Fibroblast of villous mesenchyme (primary cell): ENCODE measurements at places on chromosomes 2 and 18.
A peak's percentile ranks its signal among the peaks of the same experiment; 100 is the strongest.

GRCh38 chr2:23330214-23330613 is 54.8 kb upstream of the KLHL29 start:
- peak; percentile 5 for DNase-seq

- DNase-seq: no peak
Observed at GRCh38 chr2:136901732-136902131, 136.4 kb downstream of the THSD7B start.

DNA sequence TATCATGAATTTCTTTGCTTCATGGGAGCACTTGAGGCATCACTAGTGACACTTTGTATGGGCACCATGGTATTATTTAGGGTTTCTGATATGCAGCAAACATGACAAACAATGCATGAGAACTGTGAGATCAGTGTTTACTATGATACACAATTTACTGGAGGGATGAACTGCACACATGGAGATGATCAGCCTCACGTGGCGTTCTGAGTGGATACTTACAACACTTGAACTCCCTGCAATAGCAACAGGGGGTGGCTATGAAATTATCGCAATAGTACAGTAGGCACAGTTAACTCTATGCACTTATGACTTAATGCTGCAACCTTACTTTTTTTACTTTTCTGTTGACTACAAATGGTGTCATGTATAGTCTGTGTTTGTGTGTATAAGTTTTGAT is 18.5 kb upstream of the UGT1A8 start:
- no peak for DNase-seq

DNA sequence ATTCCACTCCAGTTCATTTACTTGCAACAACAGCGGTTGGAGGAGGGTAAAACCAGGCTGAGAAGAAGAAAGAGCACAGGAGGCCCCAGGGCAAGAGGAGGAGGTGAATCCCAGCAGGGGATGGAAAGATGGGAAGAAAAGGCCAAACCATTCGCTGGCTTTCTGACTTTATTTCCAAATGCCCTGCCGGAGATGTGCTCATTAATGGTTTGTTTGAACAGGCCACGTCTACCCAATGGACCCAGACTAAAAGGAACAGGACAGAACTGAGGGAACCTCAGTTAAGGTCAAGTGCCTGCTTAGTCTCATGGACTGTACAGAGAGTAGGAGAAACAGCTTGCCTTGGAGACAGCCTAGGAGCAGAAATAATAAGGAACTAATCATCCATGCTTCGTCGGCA is 121.6 kb upstream of the NDUFV2 start:
- DNase-seq: no peak

DNA sequence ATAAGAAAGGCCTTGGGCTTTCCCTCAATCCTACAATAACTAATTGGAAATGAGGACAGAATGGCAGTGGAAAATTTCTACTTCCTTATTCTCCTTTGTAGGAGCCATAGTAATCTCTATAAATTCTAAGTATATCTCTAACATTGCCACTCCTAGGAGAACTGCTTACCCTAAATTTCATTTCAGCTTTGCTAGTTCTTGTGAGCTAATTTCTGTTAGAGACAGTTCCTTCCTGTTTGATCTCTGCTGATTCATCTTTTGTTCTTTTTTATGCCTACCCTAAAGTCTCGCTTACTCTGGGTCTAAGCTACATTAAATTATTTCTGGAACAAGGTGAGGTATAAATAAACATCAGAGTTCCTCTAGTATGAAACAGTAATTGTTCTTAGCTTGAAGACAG is 25.7 kb downstream of the ABHD3 start:
- no peak for DNase-seq

DNA sequence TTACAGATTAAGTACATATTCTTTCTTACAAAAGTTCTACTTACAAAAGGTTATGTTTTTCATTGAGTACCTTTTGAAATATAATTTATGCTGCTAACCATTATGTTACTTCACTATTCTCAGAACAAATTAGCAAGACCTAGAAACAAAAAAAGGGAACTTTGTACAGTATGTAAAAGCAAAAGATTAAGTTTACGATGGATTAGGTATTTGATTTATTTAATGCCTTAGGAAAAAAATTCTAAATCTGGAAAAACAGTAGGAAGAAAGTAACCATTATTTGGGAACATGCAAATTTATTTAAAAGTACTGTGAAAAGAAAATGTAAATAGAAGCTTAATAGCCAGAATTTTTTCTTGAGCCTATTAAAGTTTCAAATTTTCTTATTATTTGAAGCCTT is 144.6 kb downstream of the AGPS start:
- DNase-seq: no peak

- no peak for DNase-seq
Observed at GRCh38 chr2:60319031-60319547, 234.4 kb downstream of the BCL11A start.

DNA sequence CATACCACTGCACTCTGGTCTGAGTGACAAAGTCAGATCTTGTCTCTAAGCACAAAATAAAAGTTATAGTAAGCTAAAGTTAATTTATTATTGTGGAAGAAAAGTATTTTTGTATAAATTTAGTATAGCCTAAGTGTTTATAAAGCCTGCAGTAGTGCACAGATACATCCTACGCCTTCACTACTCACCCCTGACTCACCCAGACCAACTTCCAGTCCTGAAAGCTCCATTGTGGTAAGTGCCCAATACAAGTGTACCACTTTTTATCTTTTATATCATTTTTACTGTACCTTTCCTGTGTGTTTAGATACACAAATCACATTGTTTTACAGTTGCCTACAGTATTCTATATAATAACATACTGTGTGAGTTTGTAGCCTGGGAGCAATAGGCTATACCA is 57.5 kb downstream of the UBE2E3 start:
- peak; percentile 25 for DNase-seq

DNA sequence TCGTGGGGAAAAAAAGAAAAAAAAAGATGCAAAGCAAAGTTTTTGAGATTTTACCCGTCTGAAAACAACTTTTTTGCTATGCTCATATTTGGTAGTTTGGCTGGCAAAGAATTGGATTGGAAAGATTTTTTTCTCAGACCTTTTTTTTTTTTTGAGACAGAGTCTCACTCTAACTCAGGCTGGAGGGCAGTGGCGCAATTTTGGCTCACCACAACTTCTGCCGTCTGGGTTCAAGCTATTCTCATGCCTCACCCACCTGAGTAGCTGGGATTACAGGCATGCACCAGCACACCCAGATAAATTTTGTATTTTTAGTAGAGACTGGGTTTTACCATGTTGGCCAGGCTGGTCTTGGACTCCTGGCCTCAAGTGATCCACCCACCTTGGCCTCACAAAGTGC is 56.3 kb upstream of the TANC1 start:
- DNase-seq: no peak

- peak; percentile 18 for DNase-seq
Observed at GRCh38 chr2:36965751-36966369, 476 bp downstream of the STRN start.

- DNase-seq: no peak
Observed at GRCh38 chr2:219024059-219024458, 17.3 kb downstream of the CFAP65 start.

- DNase-seq: no peak
Observed at GRCh38 chr18:26637324-26637723, 89.0 kb upstream of the KCTD1 start.

GRCh38 chr2:152134488-152135280 is 35.8 kb upstream of the CACNB4 start:
- peak; percentile 74 for DNase-seq
